ENCODE measurements at places on chromosomes 4 and X. TPM values are rescaled to one million over a fixed set of nuclear protein-coding genes. Genes with fewer than 3 reads are reported as not detected.
A peak's percentile ranks its signal among the peaks of the same experiment; 100 is the strongest.

DNA sequence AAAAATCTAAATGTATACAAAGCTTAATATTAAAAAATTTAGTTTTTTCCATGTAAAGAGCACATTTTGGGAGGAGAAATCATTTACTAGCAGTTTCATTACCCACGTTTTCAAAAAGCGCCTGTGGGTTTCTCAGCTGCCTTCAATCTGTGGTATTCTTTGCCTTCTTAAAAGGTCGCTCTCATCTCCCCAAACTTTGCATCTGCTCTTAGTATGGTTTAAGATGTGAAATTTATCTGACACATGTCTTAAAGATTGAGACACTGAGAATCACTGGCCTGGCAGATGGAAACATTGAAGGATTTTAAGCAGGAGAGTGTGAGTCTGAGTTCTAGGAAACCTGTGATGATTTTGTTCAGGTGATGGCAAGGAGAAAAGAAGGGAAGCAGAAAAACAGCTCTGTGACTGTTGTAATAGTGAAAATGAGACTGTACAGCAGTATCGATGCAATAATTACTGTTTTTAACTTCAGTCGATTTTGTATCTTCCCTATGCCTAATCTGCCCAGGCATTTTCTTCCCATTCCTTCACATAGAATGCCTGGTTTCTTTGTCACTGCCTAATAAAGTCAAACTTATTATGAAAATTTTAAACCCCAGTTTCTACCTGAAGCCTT lies 75.9 kb downstream of the PAQR3 start:
- no peak for DNase-seq

- no peak for DNase-seq
These were observed 39.9 kb downstream of the PSAPL1 start for GRCh38 chr4:7394681-7395451.

- no peak for DNase-seq
These were observed 11.9 kb downstream of the TMPRSS11D start for GRCh38 chr4:67871867-67872266.

- DNase-seq, result no peak
These were observed 83.0 kb downstream of the MAGEB17 start for GRCh38 chrX:16250296-16250695.

- no peak for DNase-seq
These were observed 88.6 kb downstream of the PALLD start for GRCh38 chr4:168585168-168586091.

DNA sequence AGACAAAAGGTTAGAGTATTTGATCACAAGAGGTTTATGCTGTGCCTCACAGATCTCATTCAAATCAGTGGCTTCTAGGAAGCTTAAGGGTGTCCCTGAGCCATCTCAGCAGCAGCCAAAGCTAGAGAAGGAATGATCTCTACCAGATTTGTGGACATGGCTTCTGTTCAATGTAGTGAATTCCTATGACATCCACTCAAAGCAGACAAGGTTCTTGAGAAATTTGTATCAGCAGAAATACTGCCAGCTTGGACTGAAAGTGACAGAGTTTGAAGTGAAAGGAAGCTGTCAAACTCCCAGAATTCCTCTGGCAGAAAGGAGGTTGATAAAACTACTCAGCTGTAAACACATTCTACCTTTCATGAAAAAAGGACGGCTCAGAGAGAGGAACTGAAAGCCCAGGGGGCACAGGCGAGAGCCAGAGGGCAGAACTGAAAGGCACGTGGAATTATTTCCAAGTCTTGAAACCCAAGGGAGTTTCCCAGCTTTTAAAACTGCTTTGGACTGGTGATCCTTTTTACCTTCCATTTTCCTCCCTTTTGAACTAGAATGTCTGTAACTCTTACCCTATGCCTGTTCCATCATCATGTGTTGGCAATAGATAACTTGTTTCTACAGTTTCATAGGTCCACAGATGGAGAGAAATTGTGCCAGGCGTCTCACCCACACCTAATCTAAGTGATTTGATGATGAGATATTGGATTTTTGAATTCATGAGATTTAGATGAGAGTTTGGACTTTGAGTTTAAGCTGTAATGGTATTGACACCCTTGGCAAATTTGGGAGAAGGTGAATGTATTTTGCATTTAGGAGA lies 14.5 kb upstream of the MED14 start:
- DNase-seq, result peak; percentile 68

Gene MRPS18C
- polyA plus RNA-seq, result 71.5 TPM

Gene TXK
- polyA plus RNA-seq, result 0.13 TPM

Gene CHRNA9
- not detected for polyA plus RNA-seq

Gene WNK3
- polyA plus RNA-seq, result 0.34 TPM

Measured in naive B cell (primary cell).